ENCODE measurements at places on chromosomes 3 and 15.

DNA sequence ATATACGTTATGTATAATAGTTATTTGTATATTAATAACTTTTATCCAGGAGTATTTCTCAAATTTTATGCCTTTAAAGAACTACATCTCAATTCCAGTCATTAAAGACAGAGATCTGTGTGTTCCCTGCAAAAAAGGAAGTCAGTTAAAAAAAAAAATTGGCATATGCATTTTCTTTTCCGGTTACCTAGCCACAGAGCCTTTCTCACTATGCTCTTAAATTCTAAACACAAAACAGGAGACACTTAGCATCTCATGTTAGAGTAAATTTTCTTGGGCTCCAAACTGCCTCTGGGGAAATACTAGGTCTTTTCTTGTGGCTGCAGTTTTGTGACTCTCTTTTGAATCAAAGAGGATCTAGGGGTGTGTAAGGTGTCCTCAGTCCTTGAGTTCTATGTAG is 105.9 kb downstream of the KCNH8 start:
- H3K4me3 ChIP-seq: no peak overlapping the region
- H3K27me3 ChIP-seq: no peaks in the 10 kb centered on the region
- no peaks in the 10 kb centered on the region for H3K4me1 ChIP-seq
- H3K36me3 ChIP-seq: no peaks in the 10 kb centered on the region
- H3K27ac ChIP-seq: no peak overlapping the region
- DNase-seq: no peak

DNA sequence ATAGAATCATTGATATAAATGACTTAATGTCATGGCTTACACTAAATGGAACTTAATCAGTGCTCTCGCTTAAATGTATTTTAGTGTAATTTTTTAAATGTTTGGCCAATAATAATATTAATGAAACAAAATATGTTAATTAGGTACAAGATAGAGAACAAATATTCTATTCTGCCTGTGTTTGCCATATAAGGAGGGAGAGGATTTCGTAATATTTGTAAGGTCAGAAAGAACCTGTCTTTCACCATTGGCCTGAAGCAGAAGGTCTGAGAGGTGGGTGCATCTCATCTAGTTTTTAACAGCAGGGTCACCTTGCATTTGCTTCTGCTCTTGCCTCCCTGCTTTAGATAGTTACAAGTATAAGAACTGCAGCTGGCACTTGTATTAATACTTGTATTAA is 2.5 kb downstream of the GPR87 start:
- peaks cover 17% of the 10 kb centered on the region for H3K4me1 ChIP-seq
- H3K27ac ChIP-seq: no peak overlapping the region
- H3K36me3 ChIP-seq: no peaks in the 10 kb centered on the region
- H3K4me3 ChIP-seq: no peak overlapping the region

- no peak overlapping the region for H3K27ac ChIP-seq
- no peaks in the 10 kb centered on the region for H3K36me3 ChIP-seq
- no peak overlapping the region for H3K4me3 ChIP-seq
- no peak for DNase-seq
- H3K27me3 ChIP-seq: no peaks in the 10 kb centered on the region
Observed at GRCh38 chr15:86333819-86334218, 254.1 kb downstream of the AGBL1 start.

DNA sequence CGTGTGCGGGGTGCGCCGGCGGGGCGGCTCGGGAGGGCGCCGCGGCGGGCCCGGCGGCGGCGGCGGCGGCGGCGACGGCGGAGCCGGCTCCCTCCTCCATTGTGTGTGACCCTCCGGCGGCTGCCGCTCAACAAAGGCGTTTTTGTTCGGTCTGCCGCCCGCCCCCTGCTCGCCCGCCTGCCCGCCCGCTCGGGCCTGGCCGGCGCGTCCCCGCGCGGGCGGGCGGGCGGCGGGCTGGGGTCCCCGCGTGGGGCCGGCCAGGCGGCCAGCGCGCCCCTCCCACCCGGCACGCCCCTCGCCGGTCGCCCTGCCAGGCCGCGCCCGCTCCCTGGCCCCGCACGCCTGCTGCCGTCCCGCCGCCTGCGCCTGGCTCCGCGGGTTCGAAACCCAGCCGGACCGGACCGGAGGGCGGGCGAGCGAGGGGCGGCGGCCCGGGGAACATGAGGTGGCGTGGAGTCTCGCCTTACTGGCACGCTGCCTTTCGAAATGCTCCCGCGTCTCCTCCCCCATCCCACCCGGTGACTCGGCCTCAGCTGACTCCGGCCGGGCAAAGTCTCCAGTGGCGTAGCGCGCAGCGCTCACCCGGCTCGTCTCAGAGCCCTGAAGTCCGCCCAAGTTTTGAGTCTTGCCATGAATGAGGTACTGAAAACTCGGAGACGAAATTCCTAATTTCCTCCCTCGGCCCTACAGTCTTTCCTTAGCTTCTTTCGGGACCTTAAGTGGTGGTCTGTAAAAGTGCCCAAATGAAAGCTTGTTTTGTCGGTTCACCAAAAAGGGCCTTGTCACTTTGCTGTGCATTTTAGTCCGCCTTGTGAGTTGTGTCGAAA is 588 bp downstream of the MAPK6 start:
- DNase-seq: peak; percentile 77
- peak overlapping the region; percentile 97 for H3K4me3 ChIP-seq
- peaks cover 45% of the 10 kb centered on the region for H3K4me1 ChIP-seq
- peak overlapping the region; percentile 100 for H3K27ac ChIP-seq
- peaks cover 4% of the 10 kb centered on the region for H3K27me3 ChIP-seq

DNA sequence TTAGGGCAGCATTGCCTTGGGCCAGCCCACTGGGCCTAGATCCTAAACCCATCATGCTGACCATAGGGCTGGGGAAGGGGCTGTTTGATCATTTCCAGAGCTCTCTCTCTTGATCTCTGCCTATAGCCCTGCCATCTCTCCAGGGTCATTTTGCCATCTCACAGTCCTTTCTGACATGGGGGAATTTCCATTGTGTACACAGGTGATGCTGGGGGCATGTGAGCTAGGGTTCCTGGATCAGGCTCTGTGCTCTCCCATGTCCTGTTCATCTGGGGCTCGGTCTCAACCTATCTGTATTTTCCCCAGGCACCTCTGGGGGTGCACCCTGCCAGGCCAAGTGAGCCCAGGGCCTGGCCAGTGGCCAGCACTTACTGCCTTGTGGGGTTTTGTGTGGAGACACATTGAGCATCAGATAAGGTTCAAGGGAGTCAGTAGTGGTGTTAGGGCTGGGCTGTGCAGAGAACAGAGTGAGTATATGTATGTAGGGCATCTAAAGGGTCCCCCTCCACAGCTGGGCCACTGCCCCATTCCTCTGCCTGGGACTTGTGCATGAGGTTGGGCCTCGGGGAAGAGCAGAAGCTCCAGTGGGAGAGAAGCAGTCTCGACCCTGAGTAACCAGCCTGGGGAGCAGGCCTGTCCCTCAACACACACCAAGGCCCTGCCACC is 25.7 kb upstream of the APEH start:
- no peak for DNase-seq
- H3K36me3 ChIP-seq: no peaks in the 10 kb centered on the region
- no peaks in the 10 kb centered on the region for H3K27me3 ChIP-seq
- H3K27ac ChIP-seq: no peak overlapping the region
- no peak overlapping the region for H3K4me3 ChIP-seq
- H3K4me1 ChIP-seq: no peaks in the 10 kb centered on the region

DNA sequence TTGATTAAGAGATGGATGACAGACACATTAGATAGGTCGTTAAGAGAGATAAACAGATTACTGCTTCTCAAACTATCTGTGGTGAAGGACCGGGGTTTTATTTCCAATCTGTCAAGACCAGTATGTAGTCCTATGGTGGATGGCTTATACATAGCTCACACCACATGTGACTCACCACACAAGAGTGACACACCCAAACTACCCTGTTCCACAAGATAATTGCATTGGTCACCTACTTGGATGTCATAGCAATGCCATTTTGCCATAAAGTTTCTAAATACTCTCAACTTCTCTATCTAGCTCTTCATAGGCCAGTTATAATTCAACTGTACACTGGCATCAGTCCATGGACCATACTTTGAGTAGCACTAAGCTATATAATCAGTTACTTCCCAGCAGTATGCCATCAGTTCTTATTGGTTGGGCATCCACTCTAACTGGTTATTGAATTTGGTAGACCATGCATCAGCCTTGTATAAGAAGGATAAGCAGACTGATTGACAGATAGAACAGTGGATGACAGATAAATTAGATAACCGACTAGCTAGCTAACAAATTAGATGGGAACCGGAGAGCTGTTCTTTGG is 11.6 kb downstream of the WWTR1 start:
- peaks cover 7% of the 10 kb centered on the region for H3K27me3 ChIP-seq
- DNase-seq: no peak
- no peak overlapping the region for H3K27ac ChIP-seq
- no peaks in the 10 kb centered on the region for H3K36me3 ChIP-seq

- H3K27ac ChIP-seq: no peak overlapping the region
- no peak for DNase-seq
- H3K4me3 ChIP-seq: no peak overlapping the region
Observed at GRCh38 chr15:65819563-65819960, 27.5 kb upstream of the DENND4A start.

- no peaks in the 10 kb centered on the region for H3K27me3 ChIP-seq
- no peaks in the 10 kb centered on the region for H3K4me1 ChIP-seq
- no peak overlapping the region for H3K4me3 ChIP-seq
- no peaks in the 10 kb centered on the region for H3K36me3 ChIP-seq
- H3K27ac ChIP-seq: no peak overlapping the region
- no peak for DNase-seq
Observed at GRCh38 chr3:62493109-62493801, 119.9 kb upstream of the FEZF2 start.

DNA sequence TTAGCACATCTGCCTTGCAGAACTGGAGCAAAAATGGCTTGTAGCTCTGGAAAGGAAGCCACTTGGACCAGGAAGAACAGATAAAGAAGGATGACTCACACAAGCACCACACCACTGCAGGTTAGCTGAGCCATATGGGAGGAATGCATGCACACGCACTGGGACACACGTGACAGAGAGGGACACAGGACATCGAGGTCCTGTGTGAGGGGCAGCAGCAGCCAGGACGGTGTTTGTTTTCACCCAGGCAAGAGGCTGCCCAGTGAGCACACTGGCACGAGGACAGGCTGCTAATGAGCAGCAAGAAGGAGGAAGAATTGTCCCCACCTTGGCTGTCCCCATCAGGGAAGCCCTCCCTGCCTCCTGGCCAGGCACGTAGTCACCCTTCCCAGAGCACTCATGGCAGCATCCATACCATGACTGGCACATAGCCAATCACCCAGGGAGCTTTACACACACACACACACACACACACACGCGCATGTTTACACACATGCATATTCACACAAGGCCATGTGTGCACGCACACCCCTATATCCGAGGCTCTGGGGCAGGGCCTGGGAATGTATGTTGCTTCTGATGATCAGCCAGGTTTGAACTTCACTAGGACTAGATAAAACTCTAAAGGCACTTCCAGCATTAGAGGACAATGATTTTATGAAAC is 24.0 kb upstream of the SPTBN5 start:
- no peak overlapping the region for H3K27ac ChIP-seq
- no peaks in the 10 kb centered on the region for H3K27me3 ChIP-seq
- no peak overlapping the region for H3K4me3 ChIP-seq
- peaks cover 23% of the 10 kb centered on the region for H3K4me1 ChIP-seq
- peaks cover 37% of the 10 kb centered on the region for H3K36me3 ChIP-seq

DNA sequence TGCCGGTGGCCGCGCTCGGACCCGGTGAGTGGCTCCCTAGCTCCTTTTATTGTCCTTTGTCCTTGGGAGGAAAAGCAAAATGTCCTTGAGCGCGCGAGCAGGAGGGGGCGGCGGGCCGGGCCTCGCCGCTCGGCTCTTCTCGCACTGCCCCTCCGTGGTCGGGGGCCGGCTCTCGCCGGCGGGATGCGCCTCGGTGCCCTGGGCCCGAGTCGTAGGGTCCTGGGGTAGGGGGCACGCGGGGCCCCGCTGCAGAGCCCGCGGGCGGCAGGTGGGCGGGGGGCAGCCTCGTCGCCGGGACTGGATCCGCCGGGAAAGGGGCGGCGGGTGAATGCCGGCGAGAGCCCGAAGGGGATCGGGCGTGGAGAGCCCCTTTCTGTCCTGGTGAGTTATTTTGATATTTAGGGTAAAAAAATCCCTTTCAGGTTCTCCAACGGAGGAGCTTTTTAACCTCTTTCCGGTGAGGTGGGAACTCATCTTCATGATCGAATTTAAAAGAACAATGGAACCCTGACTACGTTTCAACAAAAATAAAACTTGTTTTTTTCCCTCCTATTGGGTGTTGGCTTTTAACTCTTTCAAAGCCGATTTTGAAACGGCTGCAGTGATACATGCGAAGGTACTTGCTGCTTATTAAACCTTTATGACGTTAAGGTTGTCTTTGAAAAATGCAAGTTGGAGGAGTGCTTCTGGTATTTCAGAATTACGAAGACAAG is 16.8 kb upstream of the CHD2 start:
- peak; percentile 42 for DNase-seq
- H3K4me1 ChIP-seq: peaks cover 48% of the 10 kb centered on the region
- no peaks in the 10 kb centered on the region for H3K27me3 ChIP-seq
- peak overlapping the region; percentile 96 for H3K4me3 ChIP-seq
- peak overlapping the region; percentile 98 for H3K27ac ChIP-seq

DNA sequence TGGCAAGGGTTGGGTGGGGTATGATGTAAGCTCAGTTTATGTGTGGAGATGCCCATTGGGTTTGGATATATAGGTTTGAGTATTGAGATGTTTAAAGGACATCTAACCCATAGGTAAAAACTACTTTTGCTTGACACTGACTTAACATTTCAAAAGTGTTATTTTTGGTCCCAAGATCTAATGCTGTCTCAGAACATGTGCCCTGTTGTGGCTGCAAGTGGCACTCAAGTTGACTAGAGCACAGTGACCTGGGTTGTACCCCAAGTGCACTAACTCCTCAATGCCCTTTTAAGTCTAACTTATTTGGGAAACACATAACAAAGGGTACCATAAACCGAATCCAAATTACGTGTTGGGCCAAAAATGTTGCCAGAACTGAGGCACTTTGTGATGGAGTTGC is 56.5 kb upstream of the CCR4 start:
- H3K4me3 ChIP-seq: no peak overlapping the region
- H3K27me3 ChIP-seq: peaks cover 58% of the 10 kb centered on the region
- no peak for DNase-seq
- no peaks in the 10 kb centered on the region for H3K4me1 ChIP-seq

DNA sequence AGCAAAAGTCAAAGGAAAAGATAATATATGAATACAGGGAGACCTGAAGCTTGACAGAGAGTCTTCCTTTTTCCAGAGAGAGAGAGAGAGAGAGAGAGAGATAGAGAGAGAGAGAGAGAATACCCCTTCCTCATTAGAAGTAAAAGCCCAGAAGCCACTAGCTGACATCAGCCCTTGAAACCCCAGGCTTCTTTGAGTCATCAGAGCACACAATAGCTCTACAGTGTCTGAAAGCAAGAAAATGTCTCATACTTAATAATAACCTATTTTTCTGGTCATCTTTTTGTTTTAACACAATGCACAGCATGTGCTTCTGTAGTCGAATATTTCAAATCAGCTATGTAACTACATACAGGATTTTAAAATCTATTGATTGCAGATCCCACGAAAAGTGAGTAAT is 109.2 kb upstream of the NANOGP8 start:
- H3K4me1 ChIP-seq: no peaks in the 10 kb centered on the region
- H3K4me3 ChIP-seq: no peak overlapping the region
- no peaks in the 10 kb centered on the region for H3K27me3 ChIP-seq
- DNase-seq: no peak
- H3K27ac ChIP-seq: no peak overlapping the region
